Left hindlimb (tissue), 1 donor: ENCODE measurements at places on chromosomes 4 and X.

- DNase-seq: no peak
Observed at GRCh38 chr4:3186609-3187008, 62.4 kb upstream of the MSANTD1 start.

GRCh38 chr4:124946696-124947095 is 234.2 kb upstream of the ANKRD50 start:
- no peak for DNase-seq

DNA sequence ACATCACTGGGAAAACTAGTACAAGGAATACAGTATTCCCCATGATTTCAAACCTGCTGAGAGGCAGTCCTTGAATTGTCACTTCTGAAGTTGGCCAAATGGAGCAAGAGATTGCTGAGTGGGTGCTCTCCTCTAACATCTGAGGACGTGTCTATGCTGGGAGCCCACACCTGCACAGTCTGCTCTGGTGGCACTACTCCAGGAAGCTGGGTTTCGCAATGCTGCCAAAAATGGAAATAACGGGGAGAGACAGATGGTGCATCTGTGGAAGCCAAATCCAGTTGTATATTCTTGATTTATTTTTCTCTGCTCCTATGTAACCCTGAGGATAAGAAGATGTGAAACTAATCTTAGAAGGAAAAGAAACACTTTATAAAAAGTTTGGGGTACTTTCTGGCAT is 240.1 kb upstream of the CTSO start:
- peak; percentile 43 for DNase-seq

DNA sequence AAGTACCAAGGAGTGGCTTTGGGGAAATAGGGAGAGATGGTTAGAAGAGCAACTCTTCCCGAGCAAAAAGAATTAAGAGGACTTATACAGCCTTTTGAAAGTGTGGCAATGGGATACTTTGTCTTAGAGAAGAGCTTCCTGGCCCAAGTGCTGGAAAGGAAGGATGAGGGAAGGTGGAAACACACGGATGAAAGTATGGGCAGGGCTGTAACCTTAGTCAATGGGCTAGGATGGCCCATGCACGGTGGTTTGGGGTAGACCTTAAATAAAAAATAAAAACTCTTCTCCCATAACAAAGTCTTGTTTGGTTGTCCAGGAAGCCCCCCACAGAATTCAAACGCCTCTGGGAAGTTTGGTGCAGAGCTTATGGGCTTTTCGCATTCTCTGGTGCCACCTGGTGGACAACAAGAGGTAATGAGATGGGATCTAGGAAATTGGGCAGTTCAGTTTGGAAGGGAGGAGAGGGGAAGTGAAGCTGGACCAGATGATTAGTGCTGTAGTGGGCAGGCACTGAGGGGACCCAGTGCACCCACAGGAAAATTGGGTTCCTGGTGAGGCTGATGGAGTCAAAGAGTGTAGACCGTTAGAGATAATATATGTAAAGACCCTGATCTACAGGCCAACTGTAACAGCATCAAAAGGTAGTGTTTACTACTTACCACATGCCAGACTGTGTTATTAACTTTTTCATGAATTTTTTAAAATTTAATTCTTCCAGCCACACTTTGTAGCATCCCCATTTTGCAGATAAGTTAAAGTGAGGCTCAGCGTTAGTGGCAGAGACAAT is 13.8 kb upstream of the ENOX2 start:
- DNase-seq: peak; percentile 31

DNA sequence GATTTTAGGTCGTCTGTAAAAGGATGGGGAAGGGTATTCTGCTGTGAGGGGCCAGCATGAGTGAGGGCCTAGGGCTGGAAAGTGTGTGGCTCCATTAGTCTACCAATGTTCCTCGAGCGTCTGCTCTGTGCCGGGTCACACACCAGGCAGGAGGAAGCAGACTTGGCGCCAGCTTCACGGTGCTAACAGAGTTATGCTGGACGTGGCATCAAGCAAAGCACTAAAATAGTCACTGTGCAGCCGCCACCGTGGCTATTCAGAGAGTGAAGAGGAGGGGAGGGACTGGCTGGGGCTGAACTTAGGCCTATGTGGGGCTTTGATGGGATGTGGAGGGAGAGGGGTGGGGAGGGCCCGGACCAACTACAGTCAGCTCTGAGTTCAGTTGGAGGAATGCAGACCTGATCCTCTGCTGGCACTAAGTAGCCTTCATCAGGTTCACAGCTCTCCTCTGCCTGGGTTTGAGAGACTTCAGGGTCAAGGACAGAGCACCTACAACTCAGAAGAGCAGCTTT is 83.9 kb upstream of the MSX1 start:
- DNase-seq: no peak
